ENCODE measurements at places on chromosomes 7 and 10.

DNA sequence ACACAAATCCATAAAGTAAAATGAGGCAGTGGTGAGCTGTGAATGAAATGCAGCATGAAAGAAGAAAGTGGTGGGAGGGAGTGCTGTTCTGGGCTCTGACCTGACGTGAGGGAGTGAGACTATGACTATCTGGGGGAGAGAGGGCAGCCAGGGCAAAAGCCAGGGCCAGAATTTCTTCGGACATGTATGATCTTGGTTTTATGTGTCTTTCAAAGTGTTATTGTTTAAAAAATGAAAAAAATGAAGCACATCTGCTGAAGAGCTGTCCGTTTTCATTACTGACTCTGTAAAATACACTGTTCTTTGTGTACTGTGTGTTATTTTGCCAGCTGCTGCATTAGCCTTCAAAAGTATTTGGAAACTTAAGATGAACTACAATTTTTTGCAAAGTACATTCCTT is 70.2 kb upstream of the KLF14 start:
- DNase-seq = no peak

- DNase-seq = no peak
These were observed 10.1 kb downstream of the NUDT1 start for GRCh38 chr7:2251841-2252771.

DNA sequence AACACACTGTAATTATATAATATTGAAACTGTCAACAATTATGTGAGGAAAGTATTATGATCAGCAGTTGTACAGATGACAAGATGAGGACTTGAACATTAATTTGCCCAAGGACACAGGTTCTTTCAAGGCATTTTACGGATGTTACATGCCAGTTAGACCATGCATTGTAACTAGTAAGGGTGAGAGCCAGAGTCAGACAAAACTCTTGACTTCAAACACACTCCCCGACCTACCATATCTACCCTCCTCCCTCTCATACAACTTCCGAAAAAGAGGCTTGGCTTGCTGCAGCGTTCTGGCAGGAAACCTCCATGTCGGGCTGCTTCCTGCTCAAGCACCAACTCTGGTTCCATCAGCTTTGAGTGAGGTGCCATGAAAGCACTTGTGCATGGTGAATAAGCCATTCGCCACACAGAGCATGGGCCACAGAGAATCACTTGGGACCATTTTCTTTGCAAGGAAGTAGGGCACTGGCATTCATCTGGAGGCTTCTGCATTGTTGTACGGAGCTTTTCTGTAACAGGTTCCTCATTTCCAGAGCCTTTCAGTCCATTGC is 53.2 kb downstream of the FOXI2 start:
- no peak for DNase-seq

- DNase-seq = no peak
These were observed 249.0 kb downstream of the TNS3 start for GRCh38 chr7:47332681-47333553.

- DNase-seq = no peak
These were observed 63.8 kb upstream of the FAM204A start for GRCh38 chr10:118405928-118406327.

DNA sequence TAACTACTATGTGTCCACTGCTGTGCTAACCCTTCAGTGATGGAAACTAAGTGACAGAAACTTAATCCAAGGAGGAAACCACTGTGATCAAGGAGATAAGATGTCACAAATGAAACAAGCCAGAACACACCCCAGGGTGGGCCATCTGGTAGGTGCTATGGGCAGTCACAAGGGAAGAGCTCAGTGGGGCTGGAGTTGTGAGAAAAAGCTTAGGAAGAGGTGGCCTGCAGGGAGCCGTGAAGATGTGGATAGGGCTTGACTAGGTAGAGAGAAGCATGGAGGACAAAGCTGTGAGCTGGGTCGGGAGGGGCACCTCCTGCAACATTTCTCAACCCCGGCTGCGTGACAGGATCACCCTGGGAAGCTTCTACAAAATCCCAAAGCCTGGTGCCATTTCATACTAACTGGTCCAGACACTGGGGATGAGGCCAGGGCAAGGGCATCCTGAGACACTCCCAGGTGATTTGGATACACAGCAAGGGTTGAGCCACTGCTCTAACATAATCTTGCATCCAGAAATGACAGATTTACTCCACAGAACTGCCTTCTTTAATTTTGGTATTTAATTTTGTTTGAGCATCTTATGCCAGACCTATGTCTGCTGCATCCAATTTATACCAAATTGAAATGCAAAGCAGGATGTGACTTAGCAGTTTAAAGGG is 69.3 kb downstream of the OSBPL3 start:
- DNase-seq = no peak

DNA sequence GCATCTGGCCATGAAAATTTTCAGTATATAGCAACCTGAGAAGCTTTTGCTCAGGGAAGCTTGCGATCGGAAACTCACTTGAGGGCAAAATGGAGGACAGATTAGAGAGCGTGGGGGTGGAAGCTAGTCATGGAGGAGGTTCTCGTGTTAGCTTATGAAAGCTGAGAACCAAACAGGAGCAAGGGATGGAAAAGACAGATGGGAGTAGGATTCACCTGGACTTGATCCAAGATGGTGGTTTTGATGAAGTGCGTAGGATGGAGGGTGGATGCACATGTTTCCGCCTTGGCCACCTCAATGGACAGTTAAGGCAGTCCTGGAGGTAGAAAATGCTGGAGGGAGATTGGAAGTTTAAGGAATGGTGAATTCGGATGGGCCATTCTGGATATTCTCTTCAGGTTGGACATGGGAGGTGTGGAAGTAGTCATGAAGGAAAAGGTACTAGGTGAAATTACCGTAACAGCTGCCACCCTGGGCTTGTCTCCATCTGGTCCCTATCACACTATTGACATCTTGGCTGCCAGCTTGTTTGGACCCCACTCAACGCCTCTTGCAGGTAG is 6.3 kb upstream of the C10orf95 start:
- DNase-seq = no peak

DNA sequence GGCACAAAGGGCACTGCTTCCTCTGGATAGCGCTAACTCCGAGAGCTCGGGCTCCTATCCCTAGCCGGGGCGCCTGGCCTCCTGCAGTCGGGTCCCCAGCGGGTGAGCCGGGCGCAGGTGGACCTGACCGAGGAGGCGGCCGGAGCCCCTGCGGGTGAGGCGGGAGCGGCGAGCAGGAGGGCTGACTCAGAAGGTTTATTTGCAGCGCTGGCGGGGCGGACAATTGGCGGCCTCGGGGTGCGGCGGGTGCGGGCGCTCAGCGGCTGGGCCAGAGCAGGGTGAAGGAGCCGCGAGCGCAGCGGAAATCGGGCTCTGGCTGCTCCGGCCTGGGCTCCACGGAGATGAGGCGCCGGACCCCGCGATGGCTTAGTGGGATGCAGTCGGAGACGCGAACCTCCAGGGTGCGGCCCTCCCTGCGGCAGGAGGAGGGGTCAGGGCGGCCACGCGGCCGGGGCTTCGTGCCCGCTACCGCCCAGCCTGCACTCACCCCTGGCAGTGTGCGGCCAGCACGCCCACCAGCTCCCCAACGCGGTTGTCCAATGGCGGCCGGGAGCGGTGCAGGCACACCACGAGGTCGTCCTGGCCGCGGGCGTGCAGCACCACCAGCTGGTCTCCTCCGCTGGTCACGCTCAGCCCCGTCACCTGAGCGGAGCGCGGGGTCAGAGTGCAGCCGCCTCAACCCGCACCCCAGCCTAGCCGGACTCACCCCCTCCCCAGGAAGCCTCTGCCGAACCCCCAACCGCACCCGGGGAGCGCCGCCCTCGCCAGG is 16.1 kb downstream of the MYO1G start:
- no peak for DNase-seq

GRCh38 chr10:48251525-48252353 is 22.8 kb downstream of the FRMPD2 start:
- DNase-seq = no peak

DNA sequence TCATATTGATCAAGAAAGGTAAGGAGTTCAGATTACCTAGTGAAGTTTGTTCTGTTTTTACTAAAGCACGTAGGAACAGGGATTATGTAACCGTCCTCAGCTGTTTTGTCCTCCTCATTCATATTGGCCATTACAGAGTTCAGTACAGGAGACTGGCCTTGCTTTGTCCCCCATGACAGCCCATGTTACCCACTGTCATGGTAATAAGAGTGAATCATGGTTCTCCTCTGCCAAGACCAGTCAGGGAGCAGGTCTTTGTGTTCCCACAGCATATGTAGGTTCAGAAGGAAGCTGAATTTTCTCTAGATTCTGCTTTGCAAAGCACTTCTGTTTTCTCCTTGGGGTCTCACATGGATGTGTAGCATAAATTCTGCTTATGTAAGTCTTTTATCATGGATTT is 106.2 kb upstream of the GPR141 start:
- no peak for DNase-seq
